Fibroblast of gingiva (primary cell): ENCODE measurements at places on chromosomes 16 and 17.

GRCh38 chr16:64450177-64450576 lies 671.7 kb downstream of the CDH11 start:
- DNase-seq: peak; percentile 23

GRCh38 chr16:85157813-85158742 lies 45.8 kb upstream of the CIBAR2 start:
- DNase-seq: no peak

DNA sequence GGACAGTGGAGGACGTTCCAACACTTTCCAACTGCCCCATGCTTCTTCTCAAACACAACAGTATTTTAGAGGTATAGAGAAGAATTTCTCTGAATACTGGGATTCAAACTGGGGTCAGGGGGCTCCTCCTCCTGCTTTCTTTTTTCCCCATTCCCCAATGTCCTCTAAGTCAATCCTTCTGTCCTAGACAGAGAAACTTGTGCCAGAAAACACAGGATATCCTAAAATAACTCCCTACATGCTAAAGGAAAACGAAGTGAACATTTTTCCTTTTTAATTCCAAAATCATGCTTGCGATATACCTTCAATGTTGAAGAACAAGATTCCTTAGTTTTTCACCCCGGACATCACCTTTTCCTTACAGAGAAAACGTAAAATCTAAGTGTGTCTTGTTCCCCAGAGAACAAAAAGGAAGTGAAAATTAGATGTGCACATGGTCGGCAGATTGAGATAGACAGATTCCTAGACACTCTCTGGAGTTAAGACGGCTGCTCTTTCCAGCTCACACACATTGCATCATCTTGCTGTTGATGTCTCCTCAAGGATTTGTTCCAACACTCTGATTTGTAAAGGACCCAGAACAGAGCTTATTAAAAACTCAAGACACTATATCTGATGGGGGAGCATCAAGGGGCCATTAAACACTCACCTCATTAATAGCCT lies 228.2 kb downstream of the GRIN2A start:
- no peak for DNase-seq

GRCh38 chr17:17448076-17448475 lies 28.7 kb upstream of the MED9 start:
- DNase-seq: no peak

DNA sequence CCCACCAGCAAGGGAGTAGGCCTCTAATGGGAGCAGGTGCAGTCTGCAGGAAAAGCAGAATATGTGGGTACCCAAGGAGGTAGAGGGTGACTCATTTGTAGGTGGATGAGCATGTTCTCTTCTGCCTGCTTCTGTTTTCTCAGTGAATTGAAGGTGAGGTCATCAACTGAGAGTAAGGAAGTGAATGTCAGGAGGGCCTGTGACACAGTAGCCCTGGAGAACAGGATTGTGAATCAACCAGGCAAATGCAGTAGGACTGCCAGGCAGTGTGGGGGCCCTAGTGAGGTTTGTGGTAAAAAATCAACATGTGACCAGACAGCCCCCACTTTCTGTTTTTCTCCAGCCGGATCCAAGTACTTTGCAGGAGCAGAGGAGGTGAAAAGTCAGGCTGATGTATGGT lies 150.5 kb upstream of the SOX9 start:
- no peak for DNase-seq

DNA sequence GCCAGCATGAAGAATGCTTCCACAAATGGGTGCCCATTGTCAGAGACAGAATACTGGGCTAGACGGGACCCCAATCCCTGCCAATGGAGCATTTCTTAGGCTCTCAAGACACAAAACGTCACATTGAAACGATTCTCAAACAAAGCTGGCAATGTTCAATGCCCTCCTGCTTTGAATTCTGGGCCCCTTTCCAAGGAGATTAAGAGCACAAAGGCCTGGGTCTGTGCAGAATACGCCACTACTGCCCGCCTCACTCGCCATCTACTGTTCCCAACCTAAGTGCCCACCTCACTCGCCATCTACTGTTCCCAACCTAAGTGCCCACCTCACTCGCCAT lies 9.7 kb downstream of the CFAP20 start:
- no peak for DNase-seq

DNA sequence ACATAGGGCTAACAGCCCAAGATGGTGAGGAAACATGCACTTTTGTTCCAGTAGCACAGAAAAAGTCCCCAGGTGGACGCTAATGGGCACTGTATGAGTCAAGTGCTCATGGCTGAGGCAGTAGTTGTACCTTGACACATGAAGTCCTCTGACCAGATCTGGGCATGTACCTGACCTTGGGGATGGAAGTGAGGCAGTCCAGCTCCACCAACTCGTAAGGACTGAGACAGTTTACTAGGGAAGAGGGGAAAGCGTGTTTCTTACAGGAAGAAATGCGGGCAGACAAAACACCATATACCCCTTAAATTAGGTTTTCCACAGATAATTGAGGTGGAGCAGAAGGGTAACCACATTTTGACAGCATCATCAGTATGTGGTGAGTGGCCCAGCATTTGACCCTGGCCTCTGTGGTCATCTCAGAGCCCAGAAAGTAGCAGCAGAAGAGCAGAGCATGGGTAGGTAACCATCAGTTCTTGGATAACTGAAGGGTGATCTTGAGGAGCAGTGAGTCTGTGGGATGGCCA lies 32.4 kb upstream of the METTL9 start:
- DNase-seq: no peak

- peak; percentile 40 for DNase-seq
These were observed 28.9 kb downstream of the DCUN1D3 start for GRCh38 chr16:20871258-20871657.

DNA sequence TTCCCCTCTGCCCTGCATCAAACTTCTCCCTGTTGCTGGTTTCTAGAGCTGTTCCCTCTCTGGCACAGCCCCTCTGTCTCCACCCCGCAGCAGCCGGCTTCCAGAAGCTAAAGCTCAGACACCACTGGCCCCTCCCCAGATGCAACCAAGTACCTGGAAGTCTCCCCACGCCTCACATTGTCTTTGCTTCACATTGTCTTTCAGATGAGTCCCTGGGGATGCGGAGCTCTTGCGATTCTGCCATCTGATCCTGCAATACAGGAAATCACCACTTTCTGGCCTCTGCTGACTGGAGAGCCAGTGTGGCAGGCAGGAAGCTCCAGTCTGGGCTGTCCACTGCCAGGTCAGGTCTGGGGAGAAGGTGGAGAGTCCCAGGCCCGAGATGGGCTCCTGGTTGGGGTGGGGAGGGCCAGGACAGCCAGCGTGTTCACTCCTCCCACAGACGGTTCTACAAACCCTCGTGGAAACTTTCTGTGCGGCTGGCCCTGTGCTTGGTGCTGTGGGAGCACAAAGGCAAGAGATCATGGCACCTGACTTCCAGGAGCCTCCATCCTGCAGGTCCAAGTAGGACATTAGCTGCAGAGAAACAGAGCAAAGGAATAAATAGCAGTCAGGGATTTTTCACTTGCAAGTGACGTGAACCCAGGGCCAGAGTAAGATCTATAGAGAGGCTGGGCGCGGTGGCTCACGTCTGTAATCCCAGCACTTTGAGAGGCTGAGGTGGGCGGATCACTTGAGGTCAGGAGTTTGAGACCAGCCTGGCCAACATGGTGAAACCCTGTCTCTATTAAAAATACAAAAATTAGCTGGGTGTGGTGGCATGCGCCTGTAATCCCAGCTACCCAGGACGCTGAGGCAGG lies 47.9 kb upstream of the MAP3K14 start:
- DNase-seq: peak; percentile 49

- no peak for DNase-seq
These were observed 14.3 kb upstream of the SCIMP start for GRCh38 chr17:5248821-5249479.

- no peak for DNase-seq
These were observed 5.5 kb upstream of the CDIPT start for GRCh38 chr16:29868396-29869009.

DNA sequence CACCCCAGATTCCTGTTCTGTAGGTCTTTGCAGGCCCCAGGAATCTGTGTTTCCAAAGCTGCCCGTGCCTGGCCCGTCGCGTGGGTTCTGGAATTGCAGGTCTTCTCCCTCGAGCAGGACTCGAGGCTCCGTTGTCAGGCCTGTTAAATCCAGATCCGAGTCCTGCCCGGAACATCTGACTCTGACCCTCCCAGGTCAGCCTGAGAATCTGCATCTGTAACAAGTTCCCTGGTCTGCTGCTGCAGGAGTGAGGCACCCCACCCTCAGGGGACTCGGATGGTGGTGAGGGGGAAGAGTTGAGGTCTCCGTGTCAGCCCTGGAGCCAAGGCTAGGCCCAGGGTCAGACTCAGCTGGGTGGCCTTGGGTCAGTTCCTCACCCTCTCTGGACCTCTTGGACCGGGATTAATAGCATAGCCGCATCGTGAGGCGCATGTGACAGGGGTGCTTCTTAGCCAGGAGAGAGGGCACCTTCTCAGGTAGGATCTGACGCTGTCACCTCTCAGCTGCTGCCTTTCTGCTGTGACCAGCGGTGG lies 8.8 kb downstream of the SPIRE2 start:
- DNase-seq: no peak

- DNase-seq: no peak
These were observed 2289.3 kb downstream of the TP53TG3F start for GRCh38 chr16:35748621-35749252.

- peak; percentile 93 for DNase-seq
These were observed 88.0 kb upstream of the RPRML start for GRCh38 chr17:47066841-47067682.

DNA sequence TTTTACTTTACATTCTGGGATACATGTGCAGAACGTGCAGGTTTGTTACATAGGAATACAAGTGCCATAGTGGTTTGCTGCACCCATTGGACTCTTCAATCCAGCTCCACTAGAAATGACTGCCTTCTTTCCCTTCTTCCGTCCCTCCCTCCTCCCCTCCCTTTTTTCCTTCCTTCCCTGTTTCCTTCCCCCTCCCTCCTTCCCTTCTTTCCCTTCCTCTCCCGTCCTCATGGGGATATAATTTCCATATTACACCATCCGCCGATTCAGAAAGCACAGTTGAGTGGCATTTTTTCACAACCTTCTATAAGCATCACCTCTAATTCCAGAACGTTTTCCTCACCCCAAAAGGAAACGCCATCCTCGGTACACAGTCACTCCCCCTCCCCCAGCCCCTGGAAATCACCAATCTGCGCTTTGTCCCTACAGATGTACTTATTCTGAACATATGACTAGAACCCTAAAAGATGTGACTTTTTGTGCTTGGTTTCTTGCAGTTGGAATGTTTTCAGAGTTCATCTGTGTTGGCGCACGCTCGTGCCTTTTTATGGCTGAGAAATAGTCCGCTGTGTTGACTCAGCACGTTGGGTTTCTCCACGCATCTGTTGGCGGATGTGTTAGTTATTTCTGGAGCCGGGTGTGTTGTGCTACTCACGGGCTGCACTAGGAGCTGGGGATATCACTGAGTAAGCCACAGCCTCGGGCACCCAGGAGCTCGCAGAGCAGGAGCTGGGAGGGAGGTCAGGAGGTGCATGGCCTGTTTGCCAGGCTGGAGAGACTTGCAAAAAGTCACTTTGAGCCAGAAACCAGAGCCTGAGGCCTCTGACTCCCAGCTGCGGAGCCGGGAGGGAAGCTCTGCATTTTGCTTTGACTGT lies 336.4 kb downstream of the SEC14L1 start:
- DNase-seq: peak; percentile 99

DNA sequence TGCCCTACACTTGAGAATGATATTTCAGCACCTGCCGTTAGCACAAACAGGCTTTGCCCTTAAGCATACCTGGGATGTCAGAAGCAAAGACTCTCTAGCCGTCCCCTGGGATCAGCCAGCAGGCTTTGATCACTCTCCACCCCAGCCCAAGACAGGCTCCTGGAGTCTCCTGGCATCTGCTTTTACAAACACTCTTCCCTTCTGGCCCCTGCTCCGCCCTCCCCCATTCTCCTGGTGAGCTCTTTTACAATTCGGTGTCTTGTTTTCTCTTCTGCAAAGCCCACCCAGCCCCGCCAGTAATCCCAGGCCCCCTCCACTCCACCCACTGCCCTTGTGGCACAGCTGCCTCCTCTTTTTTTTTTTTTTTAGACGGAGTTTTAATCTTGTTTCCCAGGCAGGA lies 50.4 kb downstream of the KATNIP start:
- DNase-seq: no peak

- DNase-seq: peak; percentile 9
These were observed 3.5 kb upstream of the TANGO6 start for GRCh38 chr16:68839831-68840230.

- DNase-seq: no peak
These were observed 33.0 kb downstream of the DCAKD start for GRCh38 chr17:45018514-45018847.

DNA sequence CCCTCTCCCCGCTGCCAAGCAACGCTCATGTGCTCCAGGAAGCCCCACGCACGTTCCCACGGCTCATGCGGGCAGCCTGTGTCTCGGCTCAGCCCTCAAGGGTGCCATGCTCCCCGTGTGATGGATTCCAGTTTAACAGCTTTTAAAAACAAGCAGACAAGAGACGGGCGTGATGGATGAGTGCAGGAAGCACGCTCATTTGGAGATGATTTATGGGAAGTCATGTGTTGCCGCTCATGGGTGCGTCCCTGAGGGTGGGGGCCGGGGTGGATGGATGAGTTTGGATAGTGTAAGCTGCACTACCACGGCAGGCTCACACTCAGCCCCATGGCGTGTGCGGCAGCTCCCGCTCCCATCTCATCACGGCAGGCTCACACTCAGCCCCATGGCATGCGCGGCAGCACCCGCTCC lies 132.8 kb downstream of the RBFOX3 start:
- no peak for DNase-seq

GRCh38 chr16:86906623-86907022 lies 328.3 kb downstream of the FOXL1 start:
- DNase-seq: no peak

DNA sequence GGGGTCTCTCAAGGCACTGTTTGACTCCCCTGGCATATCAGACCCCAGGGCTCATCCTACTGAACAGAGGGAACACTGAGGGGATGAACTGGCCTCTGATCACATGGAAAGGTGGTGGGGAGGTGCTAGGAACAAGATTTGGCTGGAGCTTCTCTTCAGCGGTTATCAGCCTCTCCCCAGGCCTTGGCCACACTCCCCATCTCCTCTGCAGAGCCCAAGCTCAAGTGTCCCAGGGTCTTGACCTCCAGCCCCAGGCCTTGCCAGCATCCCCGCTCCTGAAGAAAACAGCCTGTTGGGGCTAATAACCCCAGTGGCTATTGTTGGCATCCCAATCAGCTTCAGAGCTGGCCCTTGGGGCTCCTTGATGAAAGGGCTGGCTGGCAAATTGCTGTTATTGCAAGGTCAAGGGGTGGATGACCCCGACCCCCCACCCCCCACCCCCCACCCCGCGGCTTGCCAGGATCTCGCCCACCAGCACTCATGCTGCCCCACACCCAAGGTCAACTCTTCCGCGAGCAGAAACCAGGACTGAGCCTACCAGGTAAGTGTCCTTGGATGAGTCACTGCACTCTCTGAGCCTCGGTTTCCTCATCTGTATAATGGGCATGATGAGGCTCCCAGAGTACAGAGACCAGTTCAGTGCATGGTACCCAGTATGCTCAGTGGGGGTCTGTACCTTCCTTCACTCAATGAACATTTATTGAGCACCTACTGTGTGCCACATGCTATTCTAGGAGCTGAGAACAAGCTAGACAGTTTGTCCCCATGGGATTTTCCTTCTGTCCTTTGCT lies 18.8 kb upstream of the FAM83G start:
- no peak for DNase-seq

DNA sequence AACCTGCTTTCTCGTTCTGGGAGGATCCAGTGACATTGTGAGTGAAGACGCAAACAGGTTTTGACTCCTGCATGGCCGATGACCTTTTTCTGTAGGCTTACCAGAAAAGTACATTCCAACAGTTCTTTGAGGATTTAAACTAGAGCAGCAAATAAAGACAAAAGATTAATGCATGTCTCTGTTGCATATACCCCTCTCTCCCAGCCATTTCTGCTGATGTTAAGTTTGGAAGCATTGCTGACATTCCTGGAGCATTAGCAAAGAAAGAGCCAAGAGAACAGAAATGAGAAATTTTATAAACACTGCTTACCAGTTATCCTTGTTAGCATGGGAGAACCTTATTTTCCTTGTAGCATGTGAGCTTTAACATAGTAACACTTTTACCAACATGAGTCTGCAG lies 49.3 kb downstream of the SIAH1 start:
- peak; percentile 67 for DNase-seq
